D721Med (cell line): ENCODE measurements at places on chromosomes 1 and 21.

- DNase-seq, result no peak
Measured at GRCh38 chr1:201692555-201693394, 136.2 kb upstream of the IPO9 start.

- no peak for DNase-seq
Measured at GRCh38 chr1:25538191-25538767, 5.1 kb upstream of the LDLRAP1 start.

GRCh38 chr1:93705892-93706500 is 24.4 kb upstream of the BCAR3 start:
- DNase-seq, result no peak

GRCh38 chr1:75672108-75672507 is 52.4 kb upstream of the ACADM start:
- no peak for DNase-seq

- DNase-seq, result no peak
Measured at GRCh38 chr1:92372164-92372563, 73.3 kb downstream of the RPAP2 start.

GRCh38 chr1:172781513-172782140 is 122.7 kb downstream of the FASLG start:
- no peak for DNase-seq

- DNase-seq, result no peak
Measured at GRCh38 chr1:78650114-78650660, 556 bp downstream of the IFI44 start.

GRCh38 chr1:37721565-37721964 is 29.2 kb downstream of the CDCA8 start:
- no peak for DNase-seq

- no peak for DNase-seq
Measured at GRCh38 chr1:45205011-45205909, 1.1 kb downstream of the ZSWIM5 start.
